Neuronal stem cell (in vitro differentiated cells): ENCODE measurements at places on chromosomes 3 and 15.
A peak's percentile ranks its signal among the peaks of the same experiment; 100 is the strongest.

DNA sequence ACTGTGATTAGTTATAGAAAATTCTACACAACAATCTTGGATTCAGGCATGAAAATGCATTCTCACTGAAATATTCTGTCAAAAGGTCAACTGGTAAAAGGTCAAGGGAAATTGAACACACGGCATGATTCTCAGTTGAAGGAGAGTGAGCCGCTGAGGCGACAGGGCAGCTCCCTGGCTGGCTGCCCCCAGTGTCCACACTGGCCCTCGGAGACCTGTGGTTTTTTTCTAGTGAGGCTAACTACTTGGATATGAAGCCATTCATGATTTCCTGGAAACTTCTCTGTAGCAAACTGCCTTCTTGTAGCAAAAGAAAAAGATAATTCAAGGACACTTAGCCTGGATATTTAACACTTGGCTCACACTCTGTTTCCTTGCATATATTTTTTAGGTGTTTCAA lies 37.2 kb downstream of the AADACL2 start:
- no peaks in the 10 kb centered on the region for H3K36me3 ChIP-seq

- no peaks in the 10 kb centered on the region for H3K4me1 ChIP-seq
Observed at GRCh38 chr3:191430103-191430502, 30.9 kb upstream of the PYDC2 start.

GRCh38 chr3:69888040-69888942 lies 111.2 kb upstream of the SAMMSON start:
- no peaks in the 10 kb centered on the region for H3K27me3 ChIP-seq
- H3K27ac ChIP-seq, result peak overlapping the region; percentile 72
- peaks cover 10% of the 10 kb centered on the region for H3K4me1 ChIP-seq
- DNase-seq, result peak; percentile 33
- H3K36me3 ChIP-seq, result no peaks in the 10 kb centered on the region

- no peak overlapping the region for H3K27ac ChIP-seq
- H3K4me3 ChIP-seq, result no peak overlapping the region
- H3K4me1 ChIP-seq, result no peaks in the 10 kb centered on the region
- DNase-seq, result no peak
- H3K27me3 ChIP-seq, result no peaks in the 10 kb centered on the region
- peaks cover 50% of the 10 kb centered on the region for H3K36me3 ChIP-seq
Observed at GRCh38 chr3:15713364-15713763, 84.4 kb downstream of the ANKRD28 start.

GRCh38 chr3:18729671-18730070 lies 304.5 kb upstream of the SATB1 start:
- H3K4me3 ChIP-seq, result no peak overlapping the region
- H3K27me3 ChIP-seq, result no peaks in the 10 kb centered on the region
- DNase-seq, result no peak
- H3K27ac ChIP-seq, result no peak overlapping the region
- peaks cover 4% of the 10 kb centered on the region for H3K4me1 ChIP-seq

DNA sequence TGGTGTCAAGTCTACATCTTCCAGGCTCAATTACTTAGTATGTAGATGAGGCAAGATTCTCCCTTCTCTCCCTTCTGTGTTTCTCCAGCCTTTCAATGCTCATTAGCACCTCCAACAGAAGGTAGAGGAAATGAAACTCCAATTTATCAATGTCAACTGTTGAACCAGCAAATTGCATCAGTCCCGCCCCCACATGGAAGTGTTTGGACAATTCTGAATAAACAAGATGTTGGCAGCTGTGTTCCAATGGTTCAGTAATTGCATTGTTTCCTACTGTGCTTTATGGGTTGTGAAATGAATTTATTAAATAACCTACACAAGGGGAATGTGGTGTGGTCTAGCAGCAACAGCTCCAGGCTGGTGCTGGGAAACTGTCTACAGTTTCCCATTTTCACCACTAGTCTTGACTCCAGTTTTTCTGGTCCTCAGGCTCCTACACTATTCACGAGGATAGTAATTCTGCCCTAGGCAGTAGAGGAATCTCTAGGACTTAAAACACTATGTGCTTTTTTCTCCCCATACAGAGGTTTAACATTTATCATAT lies 91.9 kb downstream of the MB21D2 start:
- no peak overlapping the region for H3K4me3 ChIP-seq
- H3K27ac ChIP-seq, result no peak overlapping the region
- no peaks in the 10 kb centered on the region for H3K27me3 ChIP-seq
- H3K36me3 ChIP-seq, result no peaks in the 10 kb centered on the region

DNA sequence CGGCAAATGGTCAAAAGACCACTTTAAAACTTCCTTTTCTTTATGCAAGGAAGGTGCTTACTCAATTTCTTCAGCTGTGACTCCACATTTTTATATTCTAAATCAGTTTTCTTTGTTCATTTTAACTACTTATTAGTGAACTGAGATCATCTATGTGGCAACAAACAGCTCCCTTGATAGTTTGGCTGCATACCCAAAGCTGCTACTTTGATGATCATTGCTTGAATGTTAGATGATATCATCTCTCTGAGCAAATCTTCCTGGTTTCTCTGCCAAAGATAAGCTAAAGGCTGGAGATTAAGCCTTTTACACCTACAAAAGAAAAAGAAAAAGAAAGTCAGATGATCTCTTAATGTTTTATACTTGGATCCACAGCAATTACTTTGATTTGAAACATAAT lies 95.5 kb downstream of the DPH6 start:
- H3K36me3 ChIP-seq, result no peaks in the 10 kb centered on the region
- H3K4me1 ChIP-seq, result no peaks in the 10 kb centered on the region
- no peak for DNase-seq
- H3K27ac ChIP-seq, result no peak overlapping the region
- no peak overlapping the region for H3K4me3 ChIP-seq

- DNase-seq, result no peak
- no peaks in the 10 kb centered on the region for H3K36me3 ChIP-seq
- H3K27me3 ChIP-seq, result no peaks in the 10 kb centered on the region
- H3K4me1 ChIP-seq, result no peaks in the 10 kb centered on the region
- H3K27ac ChIP-seq, result no peak overlapping the region
Observed at GRCh38 chr15:86611417-86612040, 531.9 kb downstream of the AGBL1 start.

GRCh38 chr3:134274571-134274970 lies 23.9 kb upstream of the RYK start:
- H3K4me1 ChIP-seq, result no peaks in the 10 kb centered on the region
- H3K27me3 ChIP-seq, result peaks cover 29% of the 10 kb centered on the region
- no peak overlapping the region for H3K4me3 ChIP-seq

DNA sequence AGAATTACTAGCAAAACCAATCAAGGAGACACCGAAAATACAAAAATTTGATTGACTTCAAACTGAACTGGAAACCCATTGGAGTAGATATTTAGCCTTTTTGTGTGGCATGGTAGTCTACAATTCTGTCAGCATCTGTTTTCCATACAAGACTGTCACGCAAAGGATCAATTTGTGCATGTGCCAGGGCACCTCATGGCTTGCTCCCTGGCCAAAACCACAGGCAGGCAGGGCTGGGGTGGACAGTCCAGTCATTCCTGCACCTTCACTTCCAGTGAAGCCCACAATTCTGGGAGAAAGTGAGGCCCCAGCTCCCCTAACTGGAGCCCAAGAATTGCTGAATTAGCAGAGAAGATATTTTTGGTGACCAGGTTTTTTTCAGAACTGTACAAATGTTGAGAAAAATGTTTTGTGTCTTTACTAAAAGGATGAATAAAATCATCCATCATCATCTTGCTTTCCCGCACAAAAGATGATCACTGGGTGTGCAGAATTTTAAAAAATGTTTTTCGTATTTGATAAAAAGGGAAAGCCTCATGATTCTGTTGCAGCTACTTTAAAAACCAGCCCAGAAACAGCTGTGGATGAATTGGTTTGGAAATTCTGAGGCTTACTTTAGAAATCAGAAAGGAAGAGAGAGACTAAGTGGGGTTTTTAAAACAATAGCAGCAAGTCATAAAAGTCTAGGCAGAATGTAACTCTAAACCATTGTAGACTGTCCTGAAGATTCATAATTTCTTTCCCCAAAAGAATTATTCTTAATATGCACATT lies 86.4 kb downstream of the PCCB start:
- no peak overlapping the region for H3K4me3 ChIP-seq
- peaks cover 91% of the 10 kb centered on the region for H3K36me3 ChIP-seq
- DNase-seq, result no peak
- no peaks in the 10 kb centered on the region for H3K4me1 ChIP-seq

- H3K4me3 ChIP-seq, result no peak overlapping the region
- H3K4me1 ChIP-seq, result no peaks in the 10 kb centered on the region
- H3K36me3 ChIP-seq, result no peaks in the 10 kb centered on the region
- DNase-seq, result no peak
Observed at GRCh38 chr15:78983146-78983918, 38.5 kb upstream of the CTSH start.

DNA sequence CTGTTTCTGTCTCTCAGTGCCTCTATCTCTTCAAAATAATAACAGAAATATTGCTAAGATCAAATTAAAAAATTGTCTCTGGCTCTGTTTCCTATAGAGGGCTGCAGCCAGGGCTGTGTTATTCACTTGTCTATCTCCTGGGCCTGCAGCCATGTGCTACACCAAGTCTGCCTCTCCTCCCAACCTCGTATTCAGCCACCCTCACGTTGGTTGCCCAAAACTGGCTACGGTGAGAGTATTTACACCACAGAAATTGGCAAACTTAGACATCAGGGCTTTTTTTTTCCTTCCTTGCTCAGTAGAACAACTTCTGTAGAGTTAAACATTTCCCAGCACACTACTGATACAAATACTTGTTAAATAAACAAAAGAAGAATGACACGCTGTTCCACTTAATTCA lies 320.9 kb upstream of the ICE2 start:
- DNase-seq, result no peak
- no peak overlapping the region for H3K4me3 ChIP-seq

GRCh38 chr3:166488977-166489672 lies 651.9 kb upstream of the BCHE start:
- no peaks in the 10 kb centered on the region for H3K4me1 ChIP-seq
- H3K27ac ChIP-seq, result no peak overlapping the region
- no peaks in the 10 kb centered on the region for H3K36me3 ChIP-seq

DNA sequence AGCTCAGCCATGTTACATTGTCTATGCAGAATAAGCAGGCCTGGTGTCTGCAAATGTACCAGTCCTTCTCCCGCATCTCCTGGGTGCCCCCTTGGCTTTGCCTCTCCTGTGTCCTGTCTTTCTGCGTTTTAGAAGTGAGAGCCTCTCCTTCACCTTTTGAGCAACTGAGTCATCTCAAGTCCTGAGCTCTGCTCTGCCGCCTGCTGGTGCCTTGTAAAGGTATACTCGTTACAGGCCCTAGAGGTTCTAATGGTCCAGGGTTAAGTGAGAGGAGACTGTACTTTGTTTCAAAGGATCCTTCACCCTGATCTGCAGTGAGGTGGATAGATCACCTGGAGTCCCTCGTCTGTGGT lies 12.6 kb downstream of the GHRL start:
- H3K4me3 ChIP-seq, result no peak overlapping the region
- H3K27ac ChIP-seq, result no peak overlapping the region
- peaks cover 4% of the 10 kb centered on the region for H3K4me1 ChIP-seq
- H3K36me3 ChIP-seq, result peaks cover 80% of the 10 kb centered on the region

GRCh38 chr3:53079791-53080555 lies 34.1 kb upstream of the SFMBT1 start:
- no peak for DNase-seq
- H3K4me1 ChIP-seq, result peaks cover 3% of the 10 kb centered on the region
- no peak overlapping the region for H3K27ac ChIP-seq
- no peaks in the 10 kb centered on the region for H3K36me3 ChIP-seq

GRCh38 chr3:177045767-177046166 lies 151.5 kb downstream of the TBL1XR1 start:
- H3K4me1 ChIP-seq, result no peaks in the 10 kb centered on the region
- no peak overlapping the region for H3K4me3 ChIP-seq
- no peaks in the 10 kb centered on the region for H3K27me3 ChIP-seq
- no peak for DNase-seq
- H3K36me3 ChIP-seq, result peaks cover 10% of the 10 kb centered on the region
- H3K27ac ChIP-seq, result no peak overlapping the region

- DNase-seq, result no peak
- H3K4me1 ChIP-seq, result no peaks in the 10 kb centered on the region
- H3K36me3 ChIP-seq, result peaks cover 18% of the 10 kb centered on the region
Observed at GRCh38 chr3:101817992-101818391, 31.3 kb upstream of the NFKBIZ start.

GRCh38 chr15:29134641-29135308 lies 134.8 kb downstream of the NSMCE3 start:
- no peaks in the 10 kb centered on the region for H3K36me3 ChIP-seq
- no peak for DNase-seq
- no peaks in the 10 kb centered on the region for H3K27me3 ChIP-seq
- no peak overlapping the region for H3K4me3 ChIP-seq
- peaks cover 7% of the 10 kb centered on the region for H3K4me1 ChIP-seq

DNA sequence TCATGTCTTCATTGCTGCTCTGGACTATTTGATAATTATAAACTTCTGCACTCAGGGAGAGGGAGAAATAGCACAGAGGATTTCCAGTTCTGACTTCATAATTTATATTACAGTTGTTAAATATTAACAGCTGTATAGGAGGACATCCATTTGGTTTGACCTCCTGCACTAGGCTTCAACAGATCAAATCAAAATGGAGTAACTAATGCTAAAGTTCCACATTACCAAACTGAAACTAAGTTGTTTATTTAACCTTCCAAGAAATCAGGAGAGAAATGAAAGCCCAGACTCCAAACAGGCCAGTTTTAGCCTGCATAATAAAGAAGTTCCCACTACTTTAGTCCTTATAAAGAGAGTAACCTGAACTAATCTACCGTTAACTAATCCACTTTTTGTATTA lies 4.6 kb downstream of the PLSCR2 start:
- no peak overlapping the region for H3K27ac ChIP-seq
- no peaks in the 10 kb centered on the region for H3K36me3 ChIP-seq
- no peaks in the 10 kb centered on the region for H3K4me1 ChIP-seq
- H3K4me3 ChIP-seq, result no peak overlapping the region

DNA sequence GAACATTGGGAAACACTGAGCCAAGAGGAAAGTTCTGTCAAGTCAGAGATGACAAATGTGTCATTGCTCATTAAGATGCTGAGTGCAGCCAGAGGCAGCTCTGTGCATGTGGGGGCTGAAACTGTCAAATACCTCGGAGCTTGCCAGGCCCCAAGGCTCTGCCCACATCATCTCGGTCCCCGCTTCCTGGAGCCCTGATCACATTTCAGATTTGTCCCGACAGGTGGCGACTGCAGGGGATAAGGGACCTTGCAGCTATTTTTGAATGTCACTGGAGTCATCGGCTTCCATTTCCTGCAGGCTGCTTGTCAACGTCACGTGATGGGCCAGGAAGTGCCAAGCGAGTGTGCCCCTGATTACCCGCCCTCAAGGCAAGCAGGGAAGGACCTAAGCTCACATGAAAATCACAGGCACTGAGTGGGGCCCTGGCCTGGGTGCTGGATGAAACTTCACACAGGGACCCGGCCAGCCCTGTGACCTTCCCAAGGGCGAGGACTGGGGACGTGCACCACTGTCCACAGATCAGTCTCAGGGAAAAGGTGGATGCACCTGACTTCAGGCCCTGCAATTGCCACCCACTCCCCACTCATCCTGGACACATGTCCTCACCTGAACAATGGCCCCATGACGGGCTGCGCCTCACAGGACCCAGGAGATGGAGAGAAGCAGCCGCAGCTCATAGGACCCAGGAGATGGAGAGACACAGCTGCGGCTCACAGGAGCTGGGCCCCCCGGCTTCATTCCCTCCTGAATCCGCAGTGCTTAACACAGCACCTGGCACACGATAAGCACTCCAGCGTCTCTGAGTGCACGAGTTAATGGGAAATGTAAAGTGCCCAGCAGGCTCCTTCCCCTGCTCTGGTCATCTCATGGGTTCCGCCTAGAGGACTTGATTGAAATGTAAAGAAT lies 73.4 kb downstream of the NUP210 start:
- peak overlapping the region; percentile 8 for H3K27ac ChIP-seq
- DNase-seq, result no peak
- H3K36me3 ChIP-seq, result peaks cover 9% of the 10 kb centered on the region
- no peak overlapping the region for H3K4me3 ChIP-seq

- no peak for DNase-seq
- H3K4me3 ChIP-seq, result no peak overlapping the region
- no peaks in the 10 kb centered on the region for H3K36me3 ChIP-seq
- H3K27ac ChIP-seq, result no peak overlapping the region
- peaks cover 5% of the 10 kb centered on the region for H3K4me1 ChIP-seq
Observed at GRCh38 chr3:46617941-46618340, 5.6 kb downstream of the FAM240A start.
